CD14-positive monocyte (primary cell): ENCODE measurements at places on chromosomes 16 and 17. TPM values are rescaled to one million over a fixed set of nuclear protein-coding genes. Genes with fewer than 3 reads are reported as not detected.

The C16orf92 gene
- not detected for polyA plus RNA-seq

GRCh38 chr16:55030944-55031343 is 100.3 kb downstream of the IRX5 start:
- DNase-seq = no peak

- no peak for DNase-seq
These were observed 6.1 kb upstream of the PRSS8 start for GRCh38 chr16:31141489-31142108.

GRCh38 chr17:67289181-67289876 is 44.3 kb upstream of the HELZ start:
- DNase-seq = no peak

DNA sequence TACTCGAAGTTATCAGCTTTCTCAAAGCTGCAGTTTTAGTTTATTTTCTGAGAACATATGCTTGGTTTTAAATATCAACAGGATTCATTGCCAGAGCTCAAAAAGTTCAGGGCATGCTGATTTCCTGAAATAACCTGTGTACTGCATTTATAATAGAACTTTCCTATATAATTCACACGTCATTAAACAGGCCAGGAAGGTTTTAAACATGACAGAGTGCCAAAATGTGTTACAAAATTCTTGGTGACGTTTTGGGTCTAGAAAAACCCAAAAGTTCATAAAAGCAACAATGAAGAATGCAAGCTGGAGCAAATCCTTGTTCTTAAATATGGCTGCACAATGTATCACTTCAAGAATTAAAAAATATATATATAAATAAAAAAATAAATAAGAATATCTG is 1139.1 kb downstream of the CDH11 start:
- no peak for DNase-seq
